Stimulated activated CD4-positive, alpha-beta T cell treated with anti-CD3 and anti-CD28 coated beads, Interleukin-1b, Interleukin-23, amount 100 ng/mL, for 24 hours (primary cell): ENCODE measurements at places on chromosomes 3 and 15.

DNA sequence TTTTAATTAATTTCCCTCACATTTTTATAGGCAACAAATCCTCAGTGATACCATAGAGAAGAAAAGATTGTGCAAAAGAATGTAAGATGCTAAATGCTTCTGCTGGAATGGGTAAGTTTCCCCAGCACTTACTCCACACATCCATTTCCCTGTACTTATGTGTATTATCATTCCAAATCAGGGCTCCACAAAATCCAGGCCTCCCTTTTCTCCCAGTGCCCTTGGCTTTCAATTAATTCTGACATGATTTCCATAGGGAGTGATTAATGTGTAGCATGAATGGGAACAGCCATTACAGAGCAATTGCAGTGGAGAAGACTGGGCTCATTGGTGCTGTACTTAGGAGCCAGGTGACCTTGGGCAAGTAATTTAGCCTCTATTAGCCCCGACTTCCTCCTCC lies 41.3 kb upstream of the UBE2E1 start:
- no peak for DNase-seq

- DNase-seq = no peak
Observed at GRCh38 chr3:50189274-50189673, 2.1 kb upstream of the GNAT1 start.

- no peak for DNase-seq
Observed at GRCh38 chr3:82053236-82053635, 291.8 kb upstream of the GBE1 start.

GRCh38 chr3:134803051-134803505 lies 8.0 kb downstream of the EPHB1 start:
- DNase-seq = no peak

DNA sequence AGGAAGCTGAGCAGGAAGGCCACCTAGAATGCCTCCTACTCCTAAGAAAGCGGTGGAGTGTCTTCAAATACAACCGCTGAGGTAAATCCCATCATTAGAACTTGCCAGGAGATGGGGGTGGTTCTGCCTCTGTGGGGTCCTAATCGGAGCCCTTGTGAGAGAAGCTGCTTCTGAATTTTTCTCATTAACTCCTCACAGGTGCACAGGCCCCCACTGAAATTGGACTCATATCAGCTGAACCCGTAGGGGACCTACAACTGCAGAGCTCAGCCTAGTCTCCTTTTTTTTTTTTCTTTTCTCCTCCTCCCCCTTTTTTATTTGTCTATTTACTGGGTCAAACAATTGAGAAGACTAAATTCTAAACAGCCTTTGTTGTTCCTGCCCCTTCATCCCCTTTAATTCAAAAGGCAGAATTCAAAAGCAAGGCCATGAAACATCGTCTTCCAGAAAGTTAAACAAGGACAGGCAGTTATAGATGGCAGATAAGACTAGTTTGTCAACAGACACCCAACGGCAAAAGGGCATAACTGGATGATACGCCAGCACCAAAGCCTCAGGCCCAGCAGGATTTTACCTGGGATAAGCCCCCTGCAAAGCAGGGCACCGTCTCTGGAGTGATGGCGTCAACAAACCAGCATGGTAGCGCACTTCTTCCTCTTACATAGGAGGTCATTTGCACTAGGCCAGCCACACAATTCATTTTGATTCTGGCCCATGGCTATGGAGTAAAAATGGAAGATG lies 213.7 kb upstream of the HES1 start:
- DNase-seq = no peak

DNA sequence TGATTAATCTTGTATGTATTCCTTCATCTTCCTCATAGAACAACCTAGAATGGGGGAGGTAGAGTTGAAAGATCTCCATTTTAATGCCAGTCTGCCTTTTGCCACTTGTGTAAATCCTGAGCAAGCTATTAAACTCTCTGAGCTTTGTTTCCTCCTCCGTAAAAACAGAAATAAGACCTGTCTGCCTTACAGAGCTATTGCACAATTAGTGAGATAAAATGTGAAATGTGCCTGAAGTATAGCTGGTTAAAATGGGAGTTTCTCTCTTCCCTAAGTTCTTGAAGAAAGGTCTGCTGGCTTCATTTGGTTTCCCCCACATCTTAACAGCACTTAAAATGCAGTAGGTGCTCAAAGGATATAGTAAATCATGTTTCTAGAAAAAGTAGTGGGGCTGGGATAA lies 19.0 kb downstream of the ALDH1A2 start:
- DNase-seq = no peak

DNA sequence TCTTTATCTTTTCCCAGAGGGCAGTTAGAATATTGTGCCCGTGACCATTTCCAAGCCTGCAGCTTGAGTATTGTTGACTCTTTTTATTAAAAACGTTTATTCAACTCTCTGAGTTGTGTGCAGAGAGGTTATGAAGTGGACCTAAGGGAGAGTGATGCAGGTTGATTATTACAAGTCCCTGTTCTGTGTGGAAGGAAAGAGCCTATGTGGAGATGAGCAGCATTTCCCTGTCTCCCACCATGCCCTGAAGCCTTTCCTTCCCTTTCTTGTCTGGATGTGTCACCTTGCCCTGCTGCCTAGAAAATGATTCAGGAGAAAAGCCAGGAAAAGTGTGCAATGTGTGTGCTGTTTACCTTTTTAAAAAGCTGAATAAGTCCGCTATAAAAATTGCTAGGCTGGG lies 19.4 kb downstream of the ZPLD1 start:
- DNase-seq = no peak

DNA sequence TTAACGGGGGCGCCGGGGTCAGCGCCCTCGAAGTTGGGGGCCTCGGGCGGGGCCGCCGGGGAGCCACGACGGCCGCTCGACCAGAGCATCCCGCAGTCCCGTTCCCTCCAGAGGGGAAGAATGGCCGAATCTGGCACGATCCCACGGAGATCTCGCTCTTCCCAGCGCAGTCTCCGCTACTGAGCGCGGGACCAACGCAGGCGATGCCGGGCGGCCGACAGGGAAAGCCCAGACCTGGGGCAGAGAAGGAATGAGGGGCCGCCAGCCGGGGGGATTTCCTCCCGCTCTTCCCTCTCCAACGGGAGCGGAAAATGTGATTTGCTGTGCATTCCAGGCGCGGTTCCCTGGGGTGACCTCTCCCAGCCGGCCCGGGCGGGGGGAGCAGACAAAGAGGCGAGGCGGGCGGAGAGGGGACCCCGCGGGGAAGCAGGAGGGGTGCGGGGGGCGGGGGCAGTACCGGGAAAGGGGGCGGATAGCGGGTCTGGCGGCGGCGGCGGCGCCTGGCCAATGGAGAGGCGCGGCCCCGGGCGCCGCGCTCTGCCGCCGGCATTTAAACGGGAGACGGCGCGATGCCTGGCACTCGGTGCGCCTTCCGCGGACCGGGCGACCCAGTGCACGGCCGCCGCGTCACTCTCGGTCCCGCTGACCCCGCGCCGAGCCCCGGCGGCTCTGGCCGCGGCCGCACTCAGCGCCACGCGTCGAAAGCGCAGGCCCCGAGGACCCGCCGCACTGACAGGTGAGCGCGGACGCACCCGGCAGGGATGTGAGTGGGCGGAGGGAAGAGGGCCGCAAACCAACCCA lies at the start of gene GREM1:
Gene GREM1 (plus strand): TSS at position 579 of the 801 bp plus-strand sequence. CDS start 12,687 bp downstream, outside the sequence.
- DNase-seq = no peak

- no peak for DNase-seq
Observed at GRCh38 chr3:23864931-23865330, 51.9 kb downstream of the NKIRAS1 start.

GRCh38 chr15:68343579-68344225 lies 66.2 kb downstream of the FEM1B start:
- DNase-seq = no peak

DNA sequence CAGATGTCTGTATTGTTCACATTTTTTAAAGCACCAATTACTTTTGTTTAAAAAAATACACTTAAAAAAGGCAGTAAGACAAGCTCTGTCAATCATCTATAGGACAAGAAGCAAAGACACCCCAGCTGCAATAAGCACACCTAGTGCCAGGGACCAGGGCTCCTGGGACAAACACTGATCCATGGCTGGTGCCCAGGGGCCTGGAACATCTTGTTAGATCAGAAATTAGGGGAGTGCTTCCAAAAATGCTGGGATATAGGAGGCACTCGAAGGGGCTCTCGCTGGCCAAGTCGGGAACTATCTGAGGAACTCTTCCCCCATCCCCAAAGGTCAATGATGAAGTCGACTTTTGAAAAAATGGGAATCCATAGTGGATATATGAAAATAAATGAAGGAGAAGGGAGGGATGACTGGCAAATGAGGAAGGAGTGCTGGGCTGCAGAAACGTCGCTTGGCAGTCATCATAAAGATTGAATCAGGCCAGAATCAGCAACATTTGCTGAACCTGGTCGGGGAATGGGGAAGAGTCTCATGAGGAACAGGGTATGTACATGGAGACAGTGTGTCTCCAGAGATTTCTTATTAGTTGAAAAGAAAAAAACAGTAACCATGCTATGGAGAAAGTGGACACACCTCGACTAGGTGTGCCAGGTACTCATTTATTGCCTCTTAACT lies 28.5 kb downstream of the TSPAN3 start:
- no peak for DNase-seq

DNA sequence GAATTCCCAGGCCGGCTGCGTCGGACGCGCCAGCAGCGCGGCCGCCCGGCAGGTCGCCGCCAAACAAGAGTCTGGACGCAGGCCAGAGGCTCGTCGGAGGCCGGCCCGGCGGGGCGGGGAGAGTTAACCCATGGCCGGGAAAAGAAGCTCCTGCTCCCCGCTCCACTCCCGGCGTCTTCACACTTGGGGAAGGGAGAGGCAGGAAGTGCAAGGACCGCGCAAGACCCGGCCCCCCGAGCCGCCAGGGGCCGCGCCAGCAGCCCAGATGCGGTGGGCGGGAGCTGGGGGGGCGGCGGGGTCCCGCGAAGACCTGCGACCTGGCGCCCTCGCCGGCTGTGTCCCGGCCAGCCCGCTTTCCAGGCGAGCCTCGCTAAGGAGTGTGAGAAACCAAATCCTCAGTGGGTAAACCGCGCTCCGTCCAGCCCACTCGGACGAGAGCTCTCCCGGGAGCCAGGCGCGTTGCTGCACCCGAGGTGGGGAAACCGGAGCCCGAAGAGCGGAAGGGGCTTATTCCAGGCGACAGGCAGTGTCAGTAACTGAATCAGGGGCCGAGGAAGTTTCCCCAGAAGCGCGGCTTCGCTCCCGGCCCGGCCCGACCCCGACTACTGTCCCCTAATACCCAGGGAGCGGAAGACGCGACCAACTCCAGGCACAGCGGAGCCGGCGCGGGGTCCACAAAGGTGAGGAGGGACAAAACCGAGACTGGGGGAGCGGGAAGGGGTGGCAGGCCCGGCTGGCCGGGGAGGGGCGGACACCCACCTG lies 721 bp downstream of the ADAMTS7 start:
- no peak for DNase-seq

DNA sequence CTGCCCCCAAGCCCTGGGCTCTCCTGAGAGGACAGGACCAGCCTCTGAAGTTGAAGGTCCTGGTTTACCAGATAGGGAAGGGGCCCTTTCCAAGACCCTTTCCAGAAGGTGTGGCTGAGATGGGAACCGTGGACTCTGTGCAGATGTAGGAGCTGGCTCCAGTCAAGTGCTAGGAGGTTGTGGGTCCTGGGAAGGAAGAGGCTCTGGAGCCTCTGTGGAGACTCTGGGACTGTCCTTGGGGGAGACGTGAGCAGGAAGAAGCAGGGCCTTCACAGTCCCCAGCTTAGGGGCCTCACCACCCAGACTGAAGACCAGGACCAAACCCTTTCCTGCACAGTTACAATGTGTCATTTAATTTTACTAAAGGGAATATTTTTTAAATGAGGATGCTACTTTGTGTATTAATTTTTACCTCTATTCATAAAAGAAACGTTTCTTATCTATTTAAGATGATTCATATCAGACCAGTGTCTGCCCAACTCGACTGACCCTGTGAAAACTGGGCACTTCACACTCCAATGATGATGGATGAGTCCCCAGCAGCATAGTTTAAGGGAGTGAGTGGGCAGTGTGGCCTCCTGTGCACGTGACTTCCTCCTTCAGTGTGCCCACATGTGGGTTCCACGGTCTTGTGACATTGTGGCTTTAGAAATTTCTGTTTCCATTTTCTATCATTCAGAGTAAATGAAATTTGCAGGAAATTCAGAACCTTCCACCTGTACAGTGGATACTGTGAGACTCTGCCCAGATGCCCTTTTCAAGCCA lies 10.9 kb downstream of the CCR5AS start:
- DNase-seq = no peak

GRCh38 chr3:43185274-43185982 lies 79.5 kb upstream of the POMGNT2 start:
- no peak for DNase-seq

- no peak for DNase-seq
Observed at GRCh38 chr3:107208100-107208499, 169.1 kb upstream of the CCDC54 start.

GRCh38 chr3:111210003-111210711 lies 138.5 kb downstream of the NECTIN3 start:
- no peak for DNase-seq

DNA sequence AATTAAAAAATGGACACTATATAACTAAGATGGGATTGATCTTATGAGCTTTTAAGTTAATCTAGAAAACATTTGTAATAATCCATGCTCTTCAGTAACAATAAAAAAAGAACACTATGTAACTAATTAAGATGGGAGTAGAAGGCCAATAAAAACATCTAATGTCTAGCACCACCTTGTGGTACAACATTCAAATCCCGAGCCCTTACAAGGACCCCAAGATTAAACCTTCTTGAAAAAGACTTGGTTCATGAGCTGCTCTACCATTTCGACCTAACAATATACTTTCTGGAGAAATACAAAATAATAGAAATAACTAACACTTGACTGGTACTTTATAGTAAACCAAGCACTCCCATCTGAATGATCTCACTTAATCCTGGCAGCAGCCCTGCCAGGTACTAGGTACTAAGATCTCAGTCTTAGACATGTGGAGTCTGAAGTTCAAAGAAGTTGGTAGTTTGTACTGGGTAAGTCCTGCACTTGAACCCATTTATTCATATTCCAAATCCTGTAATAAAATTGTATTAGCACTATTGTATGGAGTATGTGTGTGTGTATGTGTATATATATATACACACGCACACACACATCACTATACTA lies 21.8 kb downstream of the METTL6 start:
- DNase-seq = no peak

DNA sequence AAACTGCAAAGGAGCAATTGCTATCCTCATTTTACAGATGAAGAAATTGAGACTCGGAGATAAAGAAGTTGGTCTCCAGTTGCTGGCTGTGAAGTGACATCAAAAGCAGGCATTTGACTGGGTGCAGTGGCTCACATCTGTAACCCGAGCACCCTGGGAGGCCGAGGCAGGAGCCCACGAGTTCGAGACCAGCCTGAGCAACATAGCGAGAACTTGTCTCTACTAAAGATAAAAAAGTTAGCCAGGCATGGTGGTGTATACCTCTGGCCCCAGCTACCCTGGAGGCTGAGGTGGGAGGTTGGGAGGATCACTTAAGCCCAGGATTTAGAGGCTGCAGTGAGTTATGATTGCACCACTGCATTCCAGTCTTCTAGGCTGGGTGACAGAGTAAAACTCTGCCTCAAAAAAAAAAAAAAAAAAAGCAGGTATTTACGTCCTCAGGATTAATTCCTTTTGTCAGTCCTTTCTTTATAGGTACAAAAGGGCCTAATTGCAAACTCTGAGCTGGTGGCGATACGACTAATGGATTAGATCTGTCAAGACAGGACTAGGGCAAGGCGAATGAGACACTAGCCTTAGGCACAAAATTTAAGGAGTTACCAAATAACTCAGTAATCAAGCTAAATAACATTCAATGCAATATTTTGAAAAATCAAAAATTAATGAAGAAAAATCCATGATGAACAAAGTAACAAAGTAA lies 5.9 kb upstream of the DNASE1L3 start:
- no peak for DNase-seq
